ENCODE measurements at places on chromosomes 4 and X. TPM values are rescaled to one million over a fixed set of nuclear protein-coding genes. Genes with fewer than 3 reads are reported as not detected.

DNA sequence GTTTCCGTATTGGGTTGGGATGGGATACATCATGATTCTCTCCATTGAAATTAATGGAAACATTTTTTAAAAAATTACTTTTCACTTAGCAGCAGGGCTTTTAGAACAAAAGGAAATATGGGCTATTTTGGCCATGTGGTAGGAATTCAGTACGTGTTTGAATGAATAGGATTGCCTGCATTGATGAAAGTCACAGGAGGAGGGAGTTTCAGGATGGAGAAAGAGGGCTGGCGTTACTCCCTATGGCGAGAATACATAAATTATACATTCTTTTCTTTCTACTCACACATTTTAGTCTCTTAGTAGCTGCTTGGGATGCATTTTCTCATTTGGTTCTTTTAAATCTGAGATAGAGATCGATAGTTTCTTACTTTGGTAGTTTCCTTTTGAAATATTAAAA lies 100.3 kb upstream of the PDHA1 start:
- no peak for DNase-seq

DNA sequence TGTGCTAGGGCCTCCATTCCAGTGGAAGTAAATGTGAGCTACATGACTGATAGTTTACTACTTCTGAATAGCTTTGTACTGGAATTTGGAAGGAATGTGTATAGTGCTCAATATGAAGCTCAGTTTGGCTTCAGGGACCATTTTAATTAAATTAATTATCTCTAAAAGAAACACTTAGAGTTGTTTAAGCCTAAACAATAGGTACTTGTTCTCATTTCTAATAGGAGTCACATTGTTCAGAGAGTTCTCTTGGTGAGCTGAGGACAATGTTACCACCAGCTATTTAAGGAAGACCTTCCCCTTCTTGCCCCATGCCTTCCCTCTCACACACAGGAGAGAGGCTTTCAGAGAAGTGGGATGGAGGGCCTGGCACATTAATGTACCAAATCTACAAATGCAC lies 78.3 kb downstream of the CHIC2 start:
- DNase-seq, result no peak

GRIA2 gene
- total RNA-seq, result 21.3 TPM

- no peak for DNase-seq
These were observed 20.9 kb downstream of the HNRNPD start for GRCh38 chr4:82352825-82353366.

PTPN13 gene
- total RNA-seq, result 44.1 TPM

ENPEP gene
- 2.4 TPM for total RNA-seq

TNMD gene
- not detected for total RNA-seq

- DNase-seq, result no peak
These were observed 16.2 kb downstream of the SH3RF1 start for GRCh38 chr4:169254546-169254983.

- no peak for DNase-seq
These were observed 3.5 kb downstream of the SH3KBP1 start for GRCh38 chrX:19883878-19884277.
